ENCODE measurements at places on chromosomes 5 and 9.
A peak's percentile ranks its signal among the peaks of the same experiment; 100 is the strongest.

- DNase-seq: no peak
Observed at GRCh38 chr5:123059455-123059854, 22.9 kb upstream of the PPIC start.

GRCh38 chr5:157817387-157817702, 41.6 kb downstream of the CLINT1 start:
- DNase-seq: no peak

- no peak for DNase-seq
Observed at GRCh38 chr9:16825971-16826625, 44.4 kb downstream of the BNC2 start.

DNA sequence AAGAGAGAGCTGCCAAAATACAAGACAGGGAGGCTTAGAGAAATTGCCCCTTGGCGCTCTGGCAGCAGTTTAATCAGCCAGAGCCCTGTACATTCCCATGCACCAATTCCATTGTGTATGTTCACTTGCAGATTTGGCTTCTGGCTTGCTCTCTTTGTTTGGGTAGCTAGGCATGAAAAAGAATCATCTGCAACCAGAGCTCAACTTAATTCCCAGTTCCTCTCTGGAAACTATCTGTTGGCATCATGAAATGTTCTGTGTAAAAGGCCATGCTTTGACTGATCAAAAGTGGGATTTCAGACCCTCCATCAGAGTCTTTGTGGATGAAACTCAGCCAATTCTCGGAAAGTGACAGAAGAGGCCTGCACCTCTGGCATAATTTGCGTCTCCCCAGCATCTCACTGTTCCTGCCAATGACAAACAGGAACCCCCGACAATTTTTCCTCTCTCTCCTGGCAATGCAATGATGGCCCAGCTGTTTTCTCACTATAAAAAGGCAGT, 53.8 kb upstream of the RAD23B start:
- DNase-seq: no peak

- DNase-seq: no peak
Observed at GRCh38 chr5:39854771-39855410, 430.1 kb upstream of the DAB2 start.

GRCh38 chr5:137622850-137623249, 113.0 kb downstream of the KLHL3 start:
- DNase-seq: peak; percentile 91
